ENCODE measurements at places on chromosomes 7 and 10. TPM values are rescaled to one million over a fixed set of nuclear protein-coding genes. Genes with fewer than 3 reads are reported as not detected.

ZPBP gene
- not detected for polyA plus RNA-seq

- peak; percentile 35 for DNase-seq
These were observed 118.1 kb downstream of the INHBA start for GRCh38 chr7:41584746-41585145.

- DNase-seq = no peak
These were observed 2.9 kb downstream of the AKR1D1 start for GRCh38 chr7:138079137-138079536.

DNA sequence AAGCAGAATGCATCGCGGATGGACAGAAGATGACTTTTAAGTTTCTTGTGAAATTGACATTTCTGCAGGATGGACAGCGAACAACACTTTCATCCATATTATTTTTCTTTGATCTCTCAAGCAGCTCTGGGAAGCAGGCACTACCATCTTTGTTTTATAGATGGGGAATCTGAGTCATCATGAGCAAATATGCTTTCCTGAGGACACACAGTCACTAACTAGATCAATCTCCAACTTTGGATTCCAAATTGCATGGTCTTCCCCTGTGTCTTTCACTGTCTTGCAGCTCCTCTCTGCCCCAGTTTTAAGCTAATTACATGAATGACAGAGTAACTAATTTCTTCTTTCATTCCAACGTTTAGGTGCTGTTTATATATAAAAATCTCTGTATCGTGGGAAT is 201.5 kb downstream of the ADAM12 start:
- peak; percentile 48 for DNase-seq

GRCh38 chr7:35380739-35381224 is 126.9 kb upstream of the TBX20 start:
- DNase-seq = no peak

CTAGE8 gene
- polyA plus RNA-seq = not detected

GRCh38 chr10:75647675-75648074 is 216.3 kb downstream of the LRMDA start:
- no peak for DNase-seq

DNA sequence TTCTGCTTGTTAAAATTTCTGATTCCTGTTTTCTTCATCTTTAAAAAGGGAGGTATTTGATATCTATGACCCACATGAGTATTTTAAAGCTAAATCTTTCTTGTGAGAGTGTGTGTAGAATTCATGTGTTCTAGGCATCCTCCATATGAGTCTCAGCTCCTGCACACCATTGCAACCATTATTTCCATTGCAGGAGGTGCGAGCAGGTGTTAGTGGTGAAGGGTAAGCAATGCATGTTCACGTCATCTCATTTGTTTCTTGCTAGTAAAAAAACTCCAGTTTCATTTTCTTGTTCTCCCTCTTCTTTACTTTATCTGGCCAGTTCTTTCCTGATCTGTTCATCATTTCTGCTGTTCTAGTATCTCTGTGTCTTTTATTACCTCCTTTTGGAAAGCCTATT is 100.5 kb downstream of the ADRA2A start:
- no peak for DNase-seq

NCF1 gene
- polyA plus RNA-seq = not detected

GRCh38 chr7:130921391-130922180 is 187.6 kb upstream of the KLF14 start:
- DNase-seq = peak; percentile 85

Measured in IMR-90 (cell line).